ENCODE measurements at places on chromosomes 7 and 10.
A peak's percentile ranks its signal among the peaks of the same experiment; 100 is the strongest.

DNA sequence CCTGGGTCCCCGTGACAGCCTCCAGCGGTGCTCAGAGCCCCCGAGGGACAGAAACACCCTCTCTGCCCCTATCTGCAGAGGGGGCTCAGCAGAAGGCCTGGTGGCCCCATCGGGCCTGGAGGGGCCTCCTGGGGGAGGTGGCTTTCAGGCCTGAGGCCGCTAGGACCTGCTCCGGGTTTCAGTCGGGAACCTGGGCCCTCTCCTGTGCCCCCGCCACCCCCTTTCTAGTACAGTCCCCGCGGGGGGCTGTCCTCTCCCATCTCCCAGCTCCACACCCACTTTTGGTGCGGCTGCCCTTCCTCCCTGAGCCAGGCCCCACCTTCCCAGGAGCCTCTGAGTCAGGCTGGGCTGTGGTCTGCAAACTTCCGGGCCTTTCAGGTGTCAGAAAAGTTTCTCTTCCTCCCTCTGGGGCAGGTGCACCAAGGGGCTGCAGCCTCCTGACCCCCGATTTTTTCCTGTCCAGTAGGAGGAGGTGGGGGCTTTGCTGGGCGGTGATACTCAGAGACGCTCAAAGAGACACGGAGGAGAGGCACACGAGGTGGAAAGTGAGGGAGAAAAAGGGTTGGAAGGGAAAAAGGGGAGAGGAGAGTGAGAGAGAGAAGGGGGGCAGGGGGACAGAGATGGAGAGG, 692 bp downstream of the CARD11 start:
- DNase-seq = no peak

- no peak for DNase-seq
Observed at GRCh38 chr7:739983-740942, 13.2 kb upstream of the PRKAR1B start.

DNA sequence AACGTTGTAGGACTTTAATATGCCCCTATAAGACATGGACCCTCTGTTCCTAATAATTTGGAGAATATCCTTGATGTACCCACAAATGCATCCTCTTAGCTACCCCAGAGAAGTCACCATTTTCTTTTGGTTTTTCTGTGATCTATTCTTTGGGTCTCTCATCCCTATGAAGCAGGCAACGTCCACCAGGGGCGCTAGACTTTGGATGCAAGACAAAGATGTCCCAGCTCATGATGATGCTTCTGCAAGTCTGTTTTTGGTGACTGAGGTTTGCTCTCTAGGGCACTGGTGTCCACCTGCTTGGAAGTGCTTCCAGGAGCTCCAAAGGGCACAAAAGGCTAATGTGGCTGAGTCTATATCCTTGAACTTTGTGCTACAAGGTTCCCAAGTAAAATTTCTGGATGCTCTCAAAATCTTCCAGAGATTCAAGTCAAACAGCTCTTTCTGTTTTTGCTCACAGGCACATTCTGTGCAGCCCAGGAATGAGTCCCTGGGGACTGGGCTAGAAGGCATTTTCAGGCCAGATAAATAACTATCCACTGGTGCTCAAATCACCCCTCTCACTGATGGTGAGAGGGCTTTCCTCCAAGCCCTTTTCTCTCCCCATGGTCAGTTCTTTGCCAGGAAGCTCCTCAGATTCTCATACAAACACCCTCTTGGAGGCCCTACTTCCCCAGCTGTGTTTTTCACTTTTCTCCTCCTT, 166.4 kb downstream of the C7orf25 start:
- peak; percentile 4 for DNase-seq

GRCh38 chr10:129397198-129397974, 69.7 kb upstream of the MGMT start:
- DNase-seq = no peak

GRCh38 chr10:63896992-63897391, 375.8 kb downstream of the REEP3 start:
- no peak for DNase-seq

All from stimulated activated CD4-positive, alpha-beta T cell treated with anti-CD3 and anti-CD28 coated beads, TNF-alpha, amount 100 ng/mL, for 1 hour (primary cell).